ENCODE measurements at places on chromosomes 5 and 9.

GRCh38 chr5:20554001-20554400 lies 566.0 kb upstream of the CDH18 start:
- no peak for DNase-seq

GRCh38 chr5:103290846-103291245 lies 32.3 kb downstream of the MACIR start:
- no peak for DNase-seq

DNA sequence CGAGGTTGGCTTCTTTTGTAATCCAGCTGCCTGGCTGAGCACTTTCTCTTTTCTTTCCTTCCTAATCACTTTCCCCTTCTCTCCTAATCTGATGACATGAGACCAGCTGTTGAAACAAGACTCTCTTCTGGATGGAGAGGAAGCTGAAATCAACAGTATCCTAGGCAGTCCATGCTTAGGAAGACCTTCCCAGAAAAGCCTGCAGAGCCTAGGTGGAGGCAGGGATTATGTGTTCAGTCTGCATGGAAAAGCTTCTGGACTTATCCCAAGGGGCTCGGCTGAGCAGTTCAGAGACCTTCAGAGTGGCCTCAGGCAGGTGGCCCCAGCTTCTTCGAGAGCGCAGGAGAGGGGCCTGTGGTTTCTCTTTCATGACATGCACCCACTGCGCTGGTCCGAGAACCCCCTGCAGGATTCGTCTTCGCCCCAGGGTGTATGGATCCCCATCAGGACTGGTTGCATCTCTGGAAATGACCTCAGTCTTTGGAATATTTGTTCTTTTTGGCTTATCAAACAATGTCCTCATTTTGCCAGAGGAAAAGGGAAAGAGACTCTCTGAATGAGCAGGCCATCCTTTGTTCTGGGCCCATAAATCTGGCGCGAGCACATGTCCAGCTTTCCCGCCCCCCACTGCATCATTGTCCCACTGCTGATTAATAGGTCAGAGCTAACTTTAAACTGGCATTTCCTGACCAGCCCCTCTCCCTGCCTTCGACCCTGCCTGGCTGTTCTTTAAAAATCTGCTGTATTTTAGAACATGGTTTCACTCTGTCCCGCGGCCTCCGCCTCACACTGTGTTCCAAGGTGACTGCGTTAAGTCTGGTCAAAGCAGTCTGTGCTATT lies 177.9 kb upstream of the KLF4 start:
- no peak for DNase-seq

GRCh38 chr9:102631559-102631958 lies 363.6 kb upstream of the CYLC2 start:
- DNase-seq: peak; percentile 63

DNA sequence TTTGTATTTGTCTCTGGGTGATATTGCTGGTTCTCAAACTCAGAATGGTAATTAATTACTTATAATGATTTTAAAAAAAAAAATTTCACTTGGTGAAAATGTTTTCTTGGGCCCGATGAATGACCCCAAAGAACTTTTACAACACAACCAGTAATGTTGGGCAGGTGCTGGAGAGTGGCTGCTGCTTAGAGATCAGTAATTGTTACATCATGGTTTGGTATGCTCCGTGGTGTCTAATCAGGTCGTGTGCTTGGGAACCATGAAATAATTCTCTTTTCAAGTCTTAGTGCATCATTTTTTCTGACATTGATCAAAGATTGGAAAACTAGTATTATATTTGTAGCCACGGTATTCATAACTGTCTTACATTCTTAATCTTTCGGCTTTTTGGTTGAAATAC lies 29.3 kb downstream of the PCBD2 start:
- no peak for DNase-seq

- no peak for DNase-seq
These were observed 274.4 kb downstream of the EFNA5 start for GRCh38 chr5:107396351-107396690.

DNA sequence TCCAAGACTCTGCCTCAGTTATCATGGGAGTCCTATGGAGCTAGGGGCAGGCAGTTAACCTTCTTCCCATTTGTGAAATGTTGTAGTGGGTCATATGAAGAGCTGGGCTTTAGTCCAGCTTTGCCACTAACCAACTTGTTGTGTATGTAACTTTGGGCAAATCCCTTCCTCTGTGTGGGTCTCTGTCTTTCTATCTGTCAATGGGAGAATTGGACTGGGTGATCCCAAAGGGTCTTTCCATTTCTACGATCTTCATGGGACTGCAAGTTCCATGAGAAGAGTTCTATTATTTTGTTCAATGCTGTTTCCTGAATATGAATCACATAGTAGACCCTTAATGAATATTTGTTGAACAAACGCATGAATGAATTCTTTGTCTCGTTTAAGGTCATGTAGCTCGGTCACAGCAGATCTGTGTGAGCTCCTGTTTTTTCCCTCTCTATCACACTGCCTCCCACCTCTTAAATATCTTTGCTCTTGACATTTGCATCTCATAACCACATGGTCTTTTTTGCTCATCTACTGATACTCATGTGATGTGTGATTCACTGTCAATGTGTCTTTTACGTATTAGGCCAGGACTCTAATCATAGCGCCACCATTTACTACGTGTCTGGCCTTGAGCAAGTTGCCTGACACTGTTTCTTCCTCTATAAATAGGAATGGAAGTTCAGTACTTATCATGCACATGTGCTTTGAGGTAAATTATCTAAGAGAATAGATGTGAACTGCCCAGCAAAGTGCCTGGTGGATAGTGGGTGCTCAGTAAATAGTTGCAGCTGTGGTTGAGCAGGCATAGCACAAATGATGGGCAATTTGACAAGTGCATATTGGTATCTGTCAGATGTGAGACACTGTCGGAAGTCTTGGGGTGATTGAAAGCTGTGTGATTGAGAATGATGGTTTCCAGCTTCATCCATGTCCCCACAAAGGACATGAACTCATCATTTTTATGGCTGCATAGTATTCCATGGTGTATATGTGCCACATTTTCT lies 37.4 kb downstream of the PTTG1 start:
- no peak for DNase-seq

- DNase-seq: no peak
These were observed 70.9 kb downstream of the PTTG1 start for GRCh38 chr5:160492565-160492964.

GRCh38 chr5:72067682-72068470 lies 39.4 kb upstream of the MAP1B start:
- DNase-seq: peak; percentile 21

- no peak for DNase-seq
These were observed 41.5 kb downstream of the PLPP7 start for GRCh38 chr9:131330814-131331600.

DNA sequence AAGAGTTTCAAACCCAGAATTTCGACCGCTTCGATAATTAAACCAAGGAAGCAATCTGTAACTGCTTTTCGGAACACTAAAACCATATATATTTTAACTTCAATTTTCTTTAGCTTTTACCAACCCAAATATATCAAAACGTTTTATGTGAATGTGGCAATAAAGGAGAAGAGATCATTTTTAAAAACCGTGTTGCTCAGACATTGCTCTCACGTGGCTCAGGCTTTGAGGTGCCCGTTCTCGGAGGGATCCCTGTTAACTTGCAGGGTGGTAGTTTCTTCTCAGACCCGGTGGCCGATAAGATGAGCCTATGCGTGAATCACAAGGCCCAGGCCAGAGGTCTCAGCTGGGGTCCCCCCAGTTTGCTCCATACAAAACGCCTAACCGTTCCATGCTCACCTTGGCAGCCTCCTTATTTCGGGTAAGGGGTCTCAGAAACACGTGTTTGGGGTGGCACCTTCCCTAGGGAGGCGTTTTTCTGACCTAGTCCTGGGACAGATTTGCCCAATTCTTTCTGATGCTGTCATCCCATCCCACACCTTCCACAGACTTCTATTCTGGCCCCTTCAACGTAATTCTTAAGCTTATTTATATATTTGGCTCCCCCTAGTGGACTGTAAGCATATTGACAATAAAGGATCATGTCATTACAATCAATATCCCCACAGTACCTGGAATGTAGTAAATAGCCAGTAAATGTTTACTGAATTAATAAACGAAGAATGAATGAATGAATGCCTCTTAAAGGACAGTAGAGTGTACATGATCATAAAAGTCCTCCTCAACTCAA lies 48.1 kb downstream of the THBS4 start:
- DNase-seq: peak; percentile 91

DNA sequence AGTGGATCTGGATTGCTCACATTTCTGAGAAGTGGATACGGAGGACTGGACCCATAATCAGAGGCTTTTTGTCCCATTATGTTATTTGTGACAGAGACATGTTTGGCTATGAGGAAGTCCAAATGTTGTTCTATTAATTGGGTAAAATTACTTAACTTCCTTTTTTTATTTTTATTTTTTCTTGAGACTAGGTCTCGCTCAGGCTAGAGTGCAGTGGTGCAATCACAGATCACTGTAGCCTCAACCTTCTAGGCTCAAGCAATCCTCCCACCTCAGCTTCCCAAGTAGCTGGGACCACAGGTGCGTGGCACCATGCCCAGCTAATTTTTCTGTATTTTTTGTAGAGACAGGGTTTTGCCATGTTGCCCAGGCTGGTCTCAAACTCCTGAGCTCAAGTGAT lies 11.9 kb upstream of the PGGT1B start:
- no peak for DNase-seq

GRCh38 chr9:115694991-115695390 lies 458.6 kb upstream of the PAPPA start:
- no peak for DNase-seq

- DNase-seq: peak; percentile 84
These were observed 534 bp upstream of the SAPCD2 start for GRCh38 chr9:137070906-137071275.

GRCh38 chr9:123615381-123615780 lies 259.4 kb downstream of the CRB2 start:
- peak; percentile 79 for DNase-seq

GRCh38 chr9:16869882-16870595 lies 431 bp downstream of the BNC2 start:
- DNase-seq: peak; percentile 8

DNA sequence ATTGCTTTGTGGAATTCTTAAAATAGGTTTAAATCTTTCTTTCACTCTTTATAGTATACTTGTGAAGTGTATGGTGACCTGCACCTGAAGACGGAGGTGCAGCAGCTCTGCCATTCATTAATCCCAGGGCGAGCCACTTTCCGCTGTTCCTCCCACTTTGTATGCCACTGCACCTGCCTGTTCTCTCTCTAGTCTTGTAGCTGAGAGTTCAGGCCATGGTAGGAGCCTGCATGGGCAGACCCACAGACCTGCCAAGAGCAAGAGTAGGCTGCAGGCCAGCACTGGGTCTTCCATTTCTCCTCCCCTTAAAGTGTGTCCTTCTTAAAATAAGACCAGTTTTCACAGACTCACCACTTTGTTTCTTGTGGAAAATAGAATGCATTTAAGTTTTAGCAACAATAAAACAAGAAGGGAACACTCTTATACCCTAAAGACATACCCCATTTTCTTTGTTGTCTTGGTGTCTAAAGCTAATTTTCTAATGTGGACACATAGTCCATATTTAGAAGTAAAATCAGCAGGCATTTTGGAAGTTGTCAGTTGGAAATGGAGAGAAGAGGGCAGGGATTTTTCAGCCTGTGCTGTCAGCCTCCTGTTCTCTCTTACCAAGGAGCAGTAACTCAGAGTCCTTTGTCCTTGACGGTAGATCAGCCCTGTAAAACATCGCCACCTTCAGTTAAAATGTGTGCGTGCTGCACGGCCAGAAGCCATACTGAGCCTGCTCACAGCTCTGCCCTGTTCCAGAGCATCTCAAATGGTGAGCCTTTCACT lies 103.2 kb downstream of the SNCAIP start:
- DNase-seq: peak; percentile 86

- DNase-seq: peak; percentile 98
These were observed 157.4 kb downstream of the NR3C1 start for GRCh38 chr5:143245929-143246561.

- DNase-seq: no peak
These were observed 12.7 kb upstream of the SVEP1 start for GRCh38 chr9:110592044-110592830.

GRCh38 chr5:170361116-170361515 lies 28.1 kb downstream of the KCNMB1 start:
- DNase-seq: no peak

DNA sequence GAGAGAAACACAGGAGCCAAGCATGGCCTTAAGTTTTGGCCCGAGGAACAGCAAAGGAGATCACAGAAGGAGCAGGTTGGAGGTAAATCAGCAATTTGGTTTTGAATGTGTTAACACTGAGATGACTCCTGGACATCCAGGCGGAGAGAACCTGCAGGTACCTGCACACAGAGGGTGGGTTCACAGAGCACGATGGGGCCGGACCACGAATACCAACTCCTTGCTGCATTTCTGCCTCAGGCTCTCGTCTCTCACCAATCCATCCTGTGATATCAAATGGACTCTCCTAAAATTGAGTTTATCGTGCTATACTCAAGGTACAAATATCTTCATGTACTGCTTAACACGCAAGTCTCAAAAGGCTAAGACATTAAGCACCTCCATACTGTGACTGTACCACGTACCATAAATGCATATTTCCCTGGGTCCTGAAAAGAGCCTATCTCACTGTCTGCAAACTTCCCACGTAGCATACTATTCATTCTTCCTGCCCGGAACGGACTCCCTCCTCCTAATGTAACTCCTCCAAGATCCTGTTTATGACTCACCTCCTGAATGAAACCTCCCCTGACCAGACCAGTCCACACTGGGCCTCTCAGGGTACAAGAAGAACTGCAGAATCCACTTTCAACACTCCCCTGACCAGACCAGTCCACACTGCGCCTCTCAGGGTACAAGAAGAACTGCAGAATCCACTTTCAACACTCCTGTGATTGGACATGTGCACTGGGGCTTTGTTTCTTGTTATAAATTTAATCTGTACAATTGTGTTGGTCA lies 380.8 kb upstream of the RFX3 start:
- DNase-seq: peak; percentile 0

- DNase-seq: no peak
These were observed 2.2 kb downstream of the RACK1 start for GRCh38 chr5:181241393-181241975.

DNA sequence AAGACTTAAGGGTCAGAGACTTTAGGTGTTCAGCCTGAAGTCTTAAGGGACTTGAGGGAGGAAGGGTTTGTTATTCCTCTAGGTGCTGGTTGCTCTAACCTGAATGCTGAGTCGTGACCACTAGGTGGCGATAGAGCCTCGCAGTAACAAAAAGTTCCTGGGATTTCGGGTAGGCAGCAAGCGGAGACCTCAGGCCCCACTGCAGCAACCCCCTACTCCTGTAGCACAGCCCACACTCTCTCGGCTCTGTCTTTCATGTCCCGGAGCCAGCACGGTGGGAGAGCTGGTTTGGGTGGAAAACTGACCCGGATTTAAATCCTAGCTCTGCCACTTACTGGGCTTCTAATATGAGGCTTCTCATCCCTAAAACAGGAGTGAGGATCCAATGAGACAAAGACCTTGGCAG lies 100.3 kb upstream of the PANK3 start:
- DNase-seq: peak; percentile 74

GRCh38 chr5:54221135-54221534 lies 89.2 kb downstream of the ARL15 start:
- DNase-seq: no peak

DNA sequence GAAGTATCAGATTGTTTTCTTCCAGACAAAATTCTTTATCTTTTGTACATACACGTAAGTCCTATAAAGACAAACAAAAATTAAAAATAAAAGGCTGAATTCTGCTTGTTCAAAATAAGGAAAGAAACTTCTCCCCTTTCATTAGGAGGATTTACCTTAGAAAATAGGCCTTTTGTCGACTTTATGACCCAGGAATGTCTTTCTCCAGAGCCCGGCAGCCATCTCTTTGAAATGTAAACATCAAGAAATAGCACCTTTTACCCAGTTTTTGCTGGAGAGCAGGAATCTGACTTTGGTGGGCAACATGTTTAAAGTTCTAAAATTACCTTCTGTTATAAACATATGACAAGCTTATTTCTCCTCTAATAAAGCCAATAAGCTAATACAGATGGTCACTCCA lies 373.0 kb upstream of the FTMT start:
- DNase-seq: no peak

- DNase-seq: no peak
These were observed 15.3 kb upstream of the NOL6 start for GRCh38 chr9:33489066-33489465.

All from DMS53 (cell line).